ENCODE measurements at places on chromosomes 7 and 10.

DNA sequence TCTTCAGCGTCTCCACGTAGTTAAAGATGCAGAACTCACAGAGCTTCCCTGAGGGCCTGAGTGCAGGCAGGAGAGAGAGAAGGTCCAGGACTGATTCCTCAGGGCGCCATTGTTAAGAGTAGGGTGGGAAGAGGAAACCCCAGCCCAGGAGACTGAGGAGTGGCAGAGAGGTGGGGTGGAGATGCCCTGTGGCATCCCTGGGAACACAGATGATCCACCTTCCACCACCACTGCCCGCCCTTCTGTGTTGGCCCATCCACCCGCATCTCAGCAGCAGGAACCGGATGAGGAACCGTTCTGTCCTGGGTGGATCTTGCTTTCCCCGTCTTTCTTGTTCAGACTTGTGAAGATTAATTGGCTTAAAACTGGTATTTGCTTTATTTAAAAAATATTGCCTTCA is 48.3 kb downstream of the PFKP start:
- H3K27ac ChIP-seq: no peak overlapping the region
- H3K36me3 ChIP-seq: peaks cover 54% of the 10 kb centered on the region
- H3K4me3 ChIP-seq: no peak overlapping the region
- H3K4me1 ChIP-seq: no peaks in the 10 kb centered on the region

DNA sequence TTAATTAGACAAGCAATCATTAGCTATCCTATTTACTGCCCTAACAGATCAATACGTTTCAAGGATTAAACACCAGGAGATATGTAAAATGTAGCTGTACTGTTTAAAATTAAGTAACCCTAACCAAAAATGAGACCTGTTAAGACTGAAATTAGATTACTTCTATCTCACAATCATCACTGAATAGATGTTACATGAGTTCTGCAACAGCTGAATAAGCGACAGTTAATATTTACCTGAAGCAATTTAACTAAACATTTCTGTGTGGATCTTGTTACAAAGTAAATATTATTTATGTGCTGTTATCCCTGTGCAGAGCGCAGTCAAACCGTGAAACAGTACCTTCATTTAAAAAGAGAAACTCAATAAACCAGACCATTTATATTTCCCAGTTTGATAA is 122.5 kb downstream of the RELN start:
- no peaks in the 10 kb centered on the region for H3K27me3 ChIP-seq
- H3K36me3 ChIP-seq: no peaks in the 10 kb centered on the region
- DNase-seq: no peak
- H3K4me3 ChIP-seq: no peak overlapping the region

DNA sequence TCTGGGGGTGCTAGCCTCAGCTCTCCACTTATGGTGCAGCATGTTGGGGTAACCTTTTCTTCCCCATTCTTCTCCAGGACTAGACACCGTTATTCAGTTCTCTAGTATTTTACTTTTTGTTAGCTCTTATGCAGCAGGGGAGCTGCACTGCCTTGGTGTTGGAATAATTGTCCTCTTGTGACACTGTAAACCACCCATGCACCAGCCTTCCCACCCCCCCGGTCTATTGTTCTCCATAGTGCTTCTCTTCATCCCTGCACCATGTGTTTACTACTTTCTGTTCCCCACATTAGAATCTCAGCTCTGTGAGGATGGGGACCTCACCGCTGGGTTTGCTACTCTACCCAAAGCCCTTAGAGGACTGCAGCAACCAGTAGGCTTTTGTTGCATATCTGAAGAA is 230.7 kb downstream of the RPS24 start:
- H3K36me3 ChIP-seq: no peaks in the 10 kb centered on the region
- no peak overlapping the region for H3K27ac ChIP-seq
- H3K4me1 ChIP-seq: no peaks in the 10 kb centered on the region
- no peak overlapping the region for H3K4me3 ChIP-seq
- H3K27me3 ChIP-seq: no peaks in the 10 kb centered on the region

DNA sequence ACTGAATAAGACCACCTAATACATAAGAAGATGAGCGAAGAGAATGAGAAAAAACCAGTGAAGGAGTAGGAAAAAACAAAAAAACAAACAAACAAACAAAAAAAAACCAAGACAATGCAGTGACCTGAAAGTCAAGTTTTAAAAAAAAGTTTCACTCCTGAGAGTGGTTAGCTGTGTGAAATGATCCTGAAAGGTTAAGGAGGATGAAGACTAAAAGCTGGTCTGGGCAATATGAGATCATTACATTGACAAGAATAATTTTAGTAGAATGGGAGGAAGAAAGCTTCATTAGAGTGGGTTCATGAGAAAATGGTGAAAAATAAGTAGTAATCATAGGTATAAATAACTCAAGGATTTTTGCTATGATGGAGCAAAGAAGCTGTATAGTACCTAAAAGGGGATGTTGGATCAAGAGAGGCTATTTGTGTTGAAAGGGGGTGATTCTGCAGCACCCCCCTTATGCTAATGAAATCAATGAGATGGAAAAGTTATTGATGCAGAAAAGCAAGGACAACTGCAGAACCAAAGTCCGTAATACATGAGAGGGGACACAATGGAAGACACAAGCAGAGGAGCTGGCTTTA is 80.2 kb downstream of the KMT2C start:
- no peaks in the 10 kb centered on the region for H3K4me1 ChIP-seq
- DNase-seq: no peak
- H3K36me3 ChIP-seq: no peaks in the 10 kb centered on the region
- no peak overlapping the region for H3K27ac ChIP-seq
- no peak overlapping the region for H3K4me3 ChIP-seq

DNA sequence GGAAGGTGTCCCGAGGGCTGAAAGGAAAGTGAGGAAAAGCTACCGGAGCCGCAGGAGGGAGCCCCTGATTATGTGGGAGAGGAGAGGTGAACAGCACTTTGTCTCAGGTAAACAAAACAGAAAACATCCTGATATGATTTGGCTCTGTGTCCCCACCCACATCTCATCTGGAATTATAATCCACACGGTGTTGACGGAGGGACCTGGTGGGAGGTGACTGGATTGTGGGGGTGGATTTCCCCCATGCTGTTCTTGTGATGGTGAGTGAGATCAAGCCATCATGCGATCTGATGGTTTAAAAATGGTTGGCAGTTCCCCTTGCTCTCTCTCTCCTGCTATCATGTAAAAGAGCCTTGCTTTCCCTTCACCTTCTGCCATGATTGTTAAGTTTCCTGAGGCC is 3.0 kb downstream of the POLD2 start:
- no peaks in the 10 kb centered on the region for H3K4me1 ChIP-seq
- peaks cover 31% of the 10 kb centered on the region for H3K36me3 ChIP-seq
- no peak overlapping the region for H3K27ac ChIP-seq
- H3K27me3 ChIP-seq: no peaks in the 10 kb centered on the region
- no peak for DNase-seq
- H3K4me3 ChIP-seq: no peak overlapping the region

GRCh38 chr7:77348371-77348813 is 67.8 kb downstream of the GSAP start:
- H3K36me3 ChIP-seq: no peaks in the 10 kb centered on the region
- H3K27me3 ChIP-seq: no peaks in the 10 kb centered on the region
- DNase-seq: no peak
- peaks cover 3% of the 10 kb centered on the region for H3K4me1 ChIP-seq

DNA sequence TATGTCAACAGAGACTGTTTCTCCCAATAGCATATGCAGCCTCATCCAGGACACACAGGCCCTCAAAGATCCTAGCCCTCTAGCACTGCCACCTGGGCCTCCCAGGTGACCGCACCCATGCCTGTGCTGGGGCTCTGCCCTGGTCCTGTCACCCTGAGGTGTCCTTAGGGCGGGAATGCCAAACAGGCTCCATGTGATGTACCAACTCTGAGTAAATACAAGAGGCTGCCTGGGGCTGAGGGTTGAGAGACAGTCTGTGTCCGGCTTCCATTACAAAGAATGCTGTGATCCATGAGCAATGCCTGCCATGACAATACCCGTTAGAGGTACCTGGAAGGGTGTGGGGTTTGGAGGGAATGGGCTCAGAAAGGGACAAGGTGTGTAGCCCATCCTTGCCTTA is 83.0 kb upstream of the KAT6B start:
- no peak for DNase-seq
- no peaks in the 10 kb centered on the region for H3K4me1 ChIP-seq
- no peak overlapping the region for H3K27ac ChIP-seq
- no peaks in the 10 kb centered on the region for H3K27me3 ChIP-seq

DNA sequence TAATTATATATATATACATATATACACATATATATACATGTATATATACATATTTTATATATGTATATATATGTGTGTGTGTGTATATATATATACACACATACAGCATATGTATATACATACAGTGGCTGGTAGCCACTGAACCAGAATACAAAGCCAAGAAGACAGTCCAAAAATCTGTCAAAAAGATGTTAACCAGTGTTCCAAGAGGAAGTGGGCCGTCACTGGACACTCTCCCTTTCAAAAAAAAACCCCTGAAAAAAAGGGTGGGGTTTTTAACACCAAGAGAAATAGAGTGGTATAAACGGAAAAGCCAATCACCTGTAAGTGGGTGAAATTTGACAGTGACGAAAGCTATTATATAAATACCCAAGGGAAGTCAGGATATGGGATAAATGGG is 31.1 kb upstream of the C1GALT1 start:
- H3K36me3 ChIP-seq: no peaks in the 10 kb centered on the region
- no peak overlapping the region for H3K4me3 ChIP-seq
- no peaks in the 10 kb centered on the region for H3K27me3 ChIP-seq
- H3K27ac ChIP-seq: no peak overlapping the region
- no peaks in the 10 kb centered on the region for H3K4me1 ChIP-seq

Data from iPS DF 6.9 (cell line).